ENCODE measurements at places on chromosomes 1 and 21.

DNA sequence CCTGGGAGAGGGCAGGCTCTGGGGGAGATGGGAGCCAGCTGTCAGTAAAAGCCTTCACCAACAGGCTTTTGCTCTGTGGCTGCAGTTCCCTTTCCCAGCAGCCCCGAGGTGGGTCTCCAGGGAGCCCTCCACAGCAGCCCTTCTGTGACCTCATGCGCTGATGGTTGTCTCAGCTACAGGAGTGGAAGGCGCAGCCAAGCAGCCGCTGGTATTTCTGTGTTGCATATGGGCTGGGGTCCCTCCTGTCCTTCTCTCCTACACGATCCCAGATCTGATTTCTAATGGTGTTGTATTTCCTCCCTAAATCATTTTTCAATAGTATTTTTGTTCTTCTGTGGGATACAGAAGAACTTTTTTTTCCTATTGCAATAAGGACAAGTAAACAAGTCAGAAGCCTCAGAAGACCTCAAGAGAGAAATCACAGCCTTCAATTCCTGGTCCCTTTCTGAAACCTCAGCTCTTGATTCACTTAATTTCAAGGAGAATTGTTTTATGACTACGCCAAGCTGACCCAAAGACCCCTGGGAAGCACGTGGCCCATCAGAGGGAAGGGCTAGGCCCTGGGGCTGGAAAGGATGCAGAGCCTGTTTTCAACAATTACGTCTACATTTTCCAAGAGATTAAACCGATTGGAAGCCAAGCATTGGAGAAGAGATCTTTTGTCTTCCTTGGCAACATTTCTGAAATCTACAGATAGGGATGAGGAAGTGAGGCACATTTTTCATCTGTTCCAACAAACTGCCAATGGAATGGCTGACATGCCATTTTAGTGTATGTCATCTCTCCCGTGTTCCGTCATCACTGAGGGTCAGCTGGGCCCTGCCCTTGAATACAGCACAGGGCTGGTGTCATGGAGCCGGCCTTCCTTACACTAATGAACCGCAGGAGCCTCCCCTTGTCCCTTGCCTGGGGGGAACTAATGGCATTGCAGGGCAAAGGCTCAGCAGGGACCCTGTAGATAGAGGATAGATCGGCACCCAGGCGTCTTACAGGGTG, 42.0 kb upstream of the SCCPDH start:
- no peak for DNase-seq

DNA sequence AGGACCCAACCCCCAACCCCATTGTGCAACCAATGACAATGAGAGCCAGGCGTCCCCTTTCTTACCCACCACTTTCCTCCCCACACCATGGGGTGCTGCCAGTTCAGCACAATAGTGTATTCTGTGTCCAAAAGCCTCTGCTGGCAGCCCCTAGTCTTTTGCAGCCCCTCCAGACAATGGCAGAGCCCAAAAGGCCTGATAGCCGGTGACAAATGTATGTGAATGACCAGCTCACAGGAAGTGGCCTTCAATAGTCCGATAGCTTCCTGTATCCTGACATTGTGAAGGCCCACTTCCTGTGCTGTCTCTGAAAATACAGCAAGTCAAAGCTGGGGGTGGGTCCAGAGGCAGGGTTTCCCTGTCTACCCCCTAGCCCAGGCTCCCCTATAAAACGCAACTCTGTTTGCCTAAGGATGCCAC, 16.6 kb downstream of the SMIM12 start:
- DNase-seq = no peak

GRCh38 chr1:225943582-225943981, 2.6 kb upstream of the LEFTY2 start:
- DNase-seq = no peak

DNA sequence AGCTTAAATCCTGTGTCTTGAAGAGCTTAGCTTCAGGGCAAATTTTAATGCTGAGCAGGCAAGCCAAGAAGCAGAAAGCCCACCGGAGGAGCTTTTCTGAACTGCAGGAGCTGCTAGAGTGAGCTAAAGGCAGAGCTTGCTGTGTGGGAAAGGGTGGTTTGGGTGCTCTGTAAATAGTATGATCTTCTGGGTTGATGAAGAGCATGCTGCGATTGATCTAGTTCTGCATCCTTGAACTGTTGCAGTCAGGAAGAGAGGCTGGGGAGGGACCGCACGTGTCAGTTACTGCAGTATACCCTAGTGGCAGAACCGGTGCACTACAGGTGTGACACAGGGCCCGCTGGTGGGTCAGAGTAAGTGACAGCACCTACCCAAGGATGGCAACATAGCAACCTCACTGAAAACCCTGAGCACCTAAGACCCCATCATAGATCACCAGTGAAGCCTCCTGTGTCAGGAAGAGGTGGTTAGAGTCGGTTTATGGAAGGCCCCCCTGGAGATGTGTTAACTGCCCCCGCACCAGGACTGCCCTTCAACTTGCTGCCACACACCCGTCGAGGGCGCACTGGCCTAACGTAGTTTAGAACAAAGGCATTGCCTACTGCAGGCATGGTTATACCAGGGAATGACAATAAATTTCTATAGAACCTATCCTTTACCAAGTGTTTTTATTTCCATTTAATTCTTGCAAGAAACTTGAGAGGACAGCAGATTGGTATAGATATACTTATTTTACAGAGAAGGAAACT, 146.0 kb upstream of the KIAA0040 start:
- no peak for DNase-seq

DNA sequence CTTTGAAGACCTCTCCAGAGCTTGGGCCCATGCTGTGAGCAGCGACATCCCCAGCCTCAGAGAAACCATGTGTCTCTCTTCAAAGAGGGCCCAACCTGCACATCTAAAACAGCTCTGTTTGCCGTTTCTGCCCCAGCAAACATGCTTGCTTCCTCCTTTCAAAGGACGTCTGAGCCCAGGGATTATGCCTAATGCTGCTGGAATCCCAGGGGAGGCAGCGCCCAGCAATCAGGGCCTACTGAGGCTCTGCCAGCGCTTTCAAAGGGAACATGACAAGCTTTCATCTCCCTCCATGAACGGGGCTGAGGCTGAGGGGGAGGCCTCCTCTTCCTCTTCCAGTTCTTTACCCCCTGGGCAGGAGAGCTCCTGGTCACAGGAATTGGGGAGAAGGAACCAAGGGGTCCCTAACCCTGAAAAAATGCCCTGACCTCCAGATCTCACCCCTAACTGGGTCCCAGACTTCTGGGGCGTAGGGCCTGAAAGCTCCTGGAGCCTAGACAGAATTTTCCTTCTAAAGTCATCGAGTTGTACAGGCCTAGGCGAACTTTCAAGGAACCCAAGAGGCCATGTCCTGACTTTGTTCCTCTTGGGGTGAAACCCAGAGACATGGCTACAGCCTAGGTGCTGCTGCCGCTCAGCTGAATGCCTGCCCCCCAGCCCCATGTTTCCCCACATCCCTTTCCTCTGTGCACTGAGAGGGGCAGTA, 13.4 kb upstream of the ASCL5 start:
- no peak for DNase-seq

DNA sequence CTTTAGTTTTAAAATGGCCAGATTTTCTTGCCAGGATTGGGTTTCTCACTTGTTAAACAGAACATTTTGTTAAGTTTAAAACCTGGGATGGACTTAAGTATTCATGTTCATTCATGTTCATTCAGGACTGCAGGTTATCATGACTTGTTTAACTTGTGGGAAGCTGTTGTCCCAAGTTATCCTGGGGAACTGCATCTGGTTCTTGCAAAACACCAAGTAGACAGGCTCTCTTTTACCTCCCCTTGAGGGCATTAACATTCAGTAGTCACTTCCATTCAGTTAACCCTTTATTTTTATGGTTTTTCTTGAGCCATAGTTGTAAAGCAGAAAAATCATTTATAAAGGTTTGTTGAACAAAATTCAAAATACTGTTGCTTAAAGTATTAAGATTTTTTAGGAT, 8.1 kb downstream of the SOD1 start:
- no peak for DNase-seq

DNA sequence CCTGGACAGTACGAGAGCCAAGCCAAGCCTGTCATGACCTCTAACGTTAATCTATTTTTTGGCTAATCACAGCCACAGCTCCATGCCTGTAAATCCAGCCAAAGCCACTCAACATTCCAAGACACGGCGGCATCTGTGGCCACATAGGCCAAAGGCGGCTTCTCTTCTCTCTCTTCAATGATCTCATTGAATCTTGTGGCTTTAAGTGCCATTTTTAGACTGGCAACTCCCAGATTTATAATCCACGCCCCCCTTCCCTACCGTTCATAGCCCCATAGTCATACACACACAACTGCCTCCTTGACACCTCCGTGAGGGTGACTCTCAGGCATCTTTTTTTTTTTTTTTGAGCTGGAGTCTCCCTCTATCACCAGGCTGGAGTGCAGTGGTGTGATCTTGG, 5.7 kb upstream of the SELENON start:
- no peak for DNase-seq
